ENCODE measurements at places on chromosomes 16 and 17.

DNA sequence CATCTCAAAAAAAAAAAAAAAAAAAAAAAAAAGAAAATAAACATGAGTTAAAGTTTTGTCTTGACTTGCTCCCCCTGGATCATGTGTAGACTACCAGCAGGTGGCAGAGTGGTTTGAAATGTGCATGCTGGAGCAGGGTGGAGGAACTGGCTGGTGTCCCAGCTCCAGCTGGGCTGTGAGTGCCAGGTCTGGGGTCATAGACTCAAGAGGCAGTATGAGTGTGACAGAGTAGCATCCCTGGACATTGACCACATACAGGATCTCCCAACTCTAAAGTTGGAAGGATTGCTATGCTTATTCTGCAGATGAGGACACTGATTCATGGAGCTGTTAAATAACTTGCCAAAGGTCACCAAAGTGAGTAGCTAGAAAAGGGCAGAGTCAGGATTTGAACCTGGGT, 198.0 kb upstream of the MPHOSPH6 start:
- DNase-seq: no peak

DNA sequence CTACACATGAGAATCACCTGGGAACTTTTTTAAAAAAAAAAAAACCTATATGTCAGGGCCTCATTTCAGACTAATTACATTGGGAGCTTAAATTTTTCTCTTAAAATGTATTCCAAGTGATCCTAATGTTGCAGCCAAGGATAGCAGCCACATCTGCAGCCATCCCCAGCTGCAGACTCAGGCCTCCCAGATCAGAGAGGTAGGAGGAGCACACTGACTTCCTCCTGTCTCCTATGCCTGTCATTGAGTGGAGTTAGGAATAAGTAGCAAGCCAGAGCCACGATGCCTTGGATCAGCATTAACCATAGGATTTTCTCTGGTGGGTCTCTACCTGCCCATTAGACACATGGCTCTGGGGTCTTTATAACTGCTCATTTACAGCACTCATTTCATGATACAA, 463.5 kb downstream of the HS3ST4 start:
- no peak for DNase-seq

DNA sequence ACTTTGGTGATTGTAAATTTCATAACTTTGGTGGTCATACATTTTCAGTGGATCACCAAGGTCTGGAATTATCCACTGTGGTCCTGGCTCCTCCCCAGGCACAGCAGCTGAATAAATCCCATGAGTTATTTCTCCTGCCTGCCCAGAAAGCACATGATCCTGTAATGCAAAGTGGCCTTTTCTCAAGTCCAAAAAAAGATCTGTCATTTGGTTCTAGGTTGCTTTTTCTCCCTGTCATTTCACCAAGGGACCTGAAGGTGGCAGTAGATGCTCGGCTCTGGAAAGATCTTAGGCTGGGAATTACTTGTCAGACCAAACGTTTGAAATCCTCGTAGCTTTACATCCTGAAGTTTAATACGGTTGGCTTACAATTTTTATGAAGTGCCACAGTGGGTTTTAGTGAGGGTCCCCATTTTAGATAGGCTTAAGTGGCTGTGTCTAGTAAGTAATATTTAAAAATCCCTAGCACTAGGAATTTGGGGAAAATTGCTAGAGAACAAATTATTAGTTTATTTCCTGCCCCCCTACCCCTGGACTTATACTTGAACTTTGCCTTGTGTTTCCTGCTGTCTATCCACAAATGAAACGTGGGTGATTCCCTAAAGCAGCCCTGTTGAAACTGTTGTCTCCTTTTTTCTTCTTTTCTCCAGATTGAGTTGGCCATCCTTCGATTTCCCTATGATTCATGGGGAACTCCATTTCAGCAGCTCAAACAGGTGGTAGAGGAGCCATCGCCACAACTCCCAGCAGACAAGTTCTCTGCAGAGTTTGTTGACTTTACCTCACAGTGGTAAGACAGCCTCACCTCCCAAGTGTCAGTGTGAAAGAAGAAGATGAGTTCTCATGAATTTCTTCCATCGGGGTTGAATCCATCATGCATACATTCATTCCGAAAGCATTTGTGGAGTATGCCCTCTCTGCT, 111.7 kb downstream of the MAP2K6 start:
- no peak for DNase-seq

- DNase-seq: no peak
Measured at GRCh38 chr16:33059206-33059605, 134.8 kb upstream of the TP53TG3C start.

DNA sequence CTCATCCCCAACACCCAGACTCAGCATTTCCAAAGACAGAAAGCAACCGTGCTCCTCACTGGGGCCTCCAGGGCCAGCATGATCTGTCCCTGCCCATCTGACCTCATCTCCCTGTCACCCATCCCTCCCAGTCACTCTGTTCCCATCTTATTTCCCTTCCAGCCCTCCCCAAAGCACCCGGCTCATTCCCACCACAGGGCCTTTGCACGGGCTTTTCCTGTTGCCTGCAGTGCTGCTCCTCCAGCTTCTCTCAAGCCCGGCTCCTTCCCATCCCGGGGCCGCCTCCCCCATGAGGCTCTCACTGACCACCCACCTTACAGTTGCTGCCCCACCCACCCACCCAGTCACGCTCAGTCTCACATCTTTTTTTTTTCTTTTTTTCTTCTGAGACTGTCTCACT, 54.8 kb downstream of the RMI2 start:
- DNase-seq: no peak

GRCh38 chr17:50268743-50269275, 5.5 kb upstream of the TMEM92 start:
- no peak for DNase-seq

- DNase-seq: no peak
Measured at GRCh38 chr17:4679658-4680057, 24.3 kb downstream of the PELP1 start.

DNA sequence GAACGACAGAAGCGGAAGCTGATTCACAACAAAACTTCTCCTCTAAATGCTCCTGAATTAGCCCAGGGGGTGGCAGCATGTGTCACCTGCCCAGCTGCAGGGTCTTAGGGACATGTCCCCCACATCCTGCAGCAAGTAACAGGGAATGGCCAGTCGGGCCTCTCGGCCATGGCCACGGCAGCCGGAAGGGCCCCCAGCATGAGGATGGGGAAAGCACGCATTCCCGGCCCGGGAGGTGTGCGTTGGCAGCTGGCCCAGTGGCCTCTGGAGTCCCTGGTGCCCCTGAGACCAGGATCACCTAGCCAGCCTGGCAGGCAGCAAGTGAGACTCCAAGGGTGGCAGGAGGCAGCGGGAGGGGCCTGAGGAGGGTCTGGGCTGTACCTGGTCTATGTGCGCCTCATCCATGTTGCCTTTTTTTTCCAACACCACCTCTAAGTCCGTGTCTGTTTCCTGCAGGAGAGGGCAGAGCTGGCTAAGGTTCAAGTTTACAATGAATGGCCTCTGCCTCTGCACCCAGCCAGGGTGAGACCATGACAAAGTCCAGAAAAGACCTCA, 7.0 kb downstream of the KNOP1 start:
- DNase-seq: no peak

GRCh38 chr16:27379919-27380318, 22.1 kb upstream of the IL21R start:
- no peak for DNase-seq

DNA sequence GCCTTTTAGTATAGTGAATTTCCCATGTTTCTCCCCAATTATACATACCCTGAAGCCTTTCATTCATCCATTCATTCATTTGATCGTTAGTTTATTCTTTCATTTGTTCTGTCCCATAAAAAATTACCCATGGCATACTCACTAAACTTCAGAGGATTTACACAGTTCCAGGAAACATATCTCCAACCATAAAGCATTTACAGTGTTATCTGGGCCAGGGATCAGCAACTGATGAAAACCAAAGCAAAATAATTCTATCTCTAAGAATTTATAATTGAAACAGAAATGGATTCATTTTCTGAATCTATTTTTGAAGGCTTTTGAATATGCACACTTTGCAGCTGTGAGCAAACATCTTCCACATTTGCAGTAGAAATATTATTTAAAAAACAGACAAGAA, 547.7 kb downstream of the KCNJ2 start:
- DNase-seq: no peak

GRCh38 chr16:85935391-85935973, 36.5 kb downstream of the IRF8 start:
- DNase-seq: no peak

- DNase-seq: no peak
Measured at GRCh38 chr17:80751946-80752581, 207.4 kb downstream of the RPTOR start.

DNA sequence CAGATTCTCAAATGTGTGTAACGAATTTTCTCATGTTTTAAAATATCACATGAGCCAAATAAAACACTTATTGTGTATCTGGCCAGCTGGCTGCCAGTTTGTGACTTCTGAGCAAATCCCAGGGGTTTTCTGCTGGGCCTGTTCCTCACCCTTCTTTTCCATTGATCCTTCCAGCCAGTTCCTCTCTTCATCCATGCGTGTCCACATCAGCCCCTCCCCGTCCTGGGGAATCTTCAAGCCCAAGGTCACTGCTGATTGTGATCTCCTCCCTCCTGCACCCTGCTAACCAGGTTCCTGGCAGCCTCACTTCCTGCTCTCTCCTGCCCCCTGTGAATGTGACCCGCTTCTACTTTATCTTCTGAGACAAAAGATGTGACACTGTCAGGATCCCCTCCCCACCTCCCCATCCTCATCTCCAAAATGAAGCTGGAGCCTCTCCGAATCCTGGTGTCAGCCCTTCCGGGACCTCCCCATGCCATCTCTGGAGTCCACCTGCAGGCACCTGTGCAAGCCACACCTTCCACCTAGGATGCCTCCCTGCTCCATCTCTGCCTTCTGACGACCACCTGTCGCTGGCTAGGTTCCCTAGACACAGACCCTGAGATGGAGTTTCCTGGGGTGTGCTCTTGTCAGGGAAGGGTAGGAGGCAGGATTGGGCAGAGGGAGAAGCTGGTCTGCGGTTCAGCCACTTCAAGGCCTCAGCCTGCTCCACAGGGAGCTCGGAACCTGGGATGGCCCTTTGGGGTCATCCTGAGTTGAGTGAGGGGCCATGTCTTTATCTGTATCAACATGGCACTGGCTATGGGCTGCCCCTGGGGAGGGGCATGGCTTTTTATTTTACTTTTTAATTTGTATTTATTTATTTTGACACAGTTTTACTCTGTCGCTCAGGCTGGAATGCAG, 205.1 kb downstream of the KATNIP start:
- no peak for DNase-seq

DNA sequence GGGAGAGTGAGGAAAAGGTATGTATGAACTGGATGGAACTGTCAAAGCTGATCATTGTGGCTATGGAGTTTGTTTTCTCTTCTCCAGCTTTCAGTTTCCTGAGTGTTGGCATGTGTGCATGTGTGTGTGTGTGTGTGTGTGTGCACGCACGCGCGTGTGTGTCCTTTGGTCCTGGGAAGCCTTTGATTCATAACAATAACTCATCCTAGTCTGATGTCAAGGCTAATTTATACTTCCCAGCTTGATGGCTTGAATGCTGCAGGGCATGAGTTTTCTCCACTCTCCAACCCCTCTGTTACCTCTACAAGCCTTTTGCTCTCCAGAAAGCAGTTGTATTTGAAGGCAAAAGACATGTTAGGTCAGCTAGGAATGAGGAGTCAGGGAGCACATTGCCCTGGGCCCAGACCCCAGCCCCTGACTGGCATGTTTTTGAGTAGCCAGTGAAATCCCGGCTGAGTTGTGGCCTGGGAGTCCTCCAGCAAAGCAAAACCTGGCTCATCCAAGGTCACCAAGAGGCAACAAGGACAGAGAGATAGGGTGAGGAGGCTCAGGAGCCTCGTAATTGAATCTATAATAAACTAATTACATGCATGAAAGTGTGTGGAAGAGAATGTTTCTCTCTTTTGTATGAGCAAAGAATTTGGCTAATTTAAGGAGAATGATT, 8.9 kb upstream of the CDC42EP4 start:
- DNase-seq: no peak

GRCh38 chr17:82848022-82848592, 8.3 kb upstream of the ZNF750 start:
- DNase-seq: peak; percentile 6

DNA sequence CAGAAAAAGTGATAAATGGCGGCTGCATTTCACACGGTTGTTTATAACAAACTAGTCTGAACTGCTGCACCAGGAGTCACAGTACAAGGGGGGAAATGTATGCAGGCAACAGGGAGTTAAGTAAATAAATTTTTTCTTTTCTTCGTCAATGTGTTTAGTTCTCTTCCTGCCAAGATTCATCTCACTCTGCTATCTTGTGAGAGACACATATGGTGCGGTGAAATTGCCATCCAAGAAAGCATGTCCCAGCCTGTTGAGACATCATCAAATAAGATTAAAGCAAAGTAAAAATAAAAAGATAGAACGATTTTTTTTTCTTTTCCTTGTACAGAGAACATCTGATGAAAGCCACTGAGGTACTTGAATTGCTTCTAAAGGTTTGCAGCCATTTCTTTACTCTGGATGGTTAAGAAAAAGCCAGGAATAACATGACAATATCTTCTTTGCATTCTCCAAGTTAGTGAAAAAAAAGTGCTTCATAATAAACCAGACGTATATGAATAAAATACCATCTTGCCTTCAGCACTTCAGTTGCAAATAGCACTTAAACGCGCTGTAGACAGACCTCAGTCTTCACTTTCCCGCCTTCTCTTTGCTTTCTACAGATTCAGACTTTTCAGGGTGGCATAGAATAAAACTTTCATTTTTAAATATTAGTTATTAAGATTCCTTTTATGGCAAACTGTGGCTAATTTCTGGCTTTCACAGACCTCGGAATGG, 506.2 kb upstream of the ZFHX3 start:
- no peak for DNase-seq

- DNase-seq: no peak
Measured at GRCh38 chr17:65423346-65424140, 137.9 kb downstream of the AXIN2 start.

DNA sequence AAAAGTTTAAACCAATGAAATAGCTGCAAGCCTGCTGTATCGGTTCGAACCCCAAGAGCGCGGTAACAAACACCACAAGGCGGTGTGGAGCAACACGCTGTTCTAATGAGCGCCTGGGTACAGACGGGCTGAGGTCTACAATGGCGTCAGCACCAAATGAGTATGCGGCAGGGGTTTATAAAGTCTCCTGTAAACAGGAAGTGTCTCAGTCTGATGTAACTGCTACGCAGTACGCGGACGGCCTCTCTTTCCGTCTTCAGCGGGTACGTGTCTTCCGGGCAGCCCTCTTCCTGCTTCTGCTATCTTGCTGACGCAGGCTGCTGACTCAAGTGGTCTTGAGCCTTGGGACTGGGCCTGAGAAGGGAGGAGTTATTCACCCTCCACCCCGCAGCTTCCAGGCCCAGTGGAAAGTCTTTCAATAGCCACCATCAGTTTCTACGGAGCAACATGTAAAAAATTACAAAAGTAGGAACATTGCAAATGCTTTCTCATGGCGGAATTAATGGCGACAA, 40.5 kb upstream of the KCNJ2 start:
- no peak for DNase-seq

- no peak for DNase-seq
Measured at GRCh38 chr16:67474551-67475455, 6.2 kb downstream of the ATP6V0D1 start.

GRCh38 chr17:28725660-28726225, 290 bp downstream of the TLCD1 start:
- DNase-seq: peak; percentile 69

GRCh38 chr16:86334079-86334635, 176.2 kb upstream of the FOXF1 start:
- DNase-seq: no peak

- DNase-seq: peak; percentile 62
Measured at GRCh38 chr17:77882481-77883212, 75.9 kb upstream of the TNRC6C start.

All from stimulated activated CD4-positive, alpha-beta T cell treated with anti-CD3 and anti-CD28 coated beads, Interleukin-12 subunit alpha, Interleukin-12 subunit beta, amount 100 ng/mL, for 48 hours (primary cell).